Stimulated activated CD4-positive, alpha-beta T cell treated with anti-CD3 and anti-CD28 coated beads, TNF-alpha, amount 100 ng/mL, for 1 hour (primary cell): ENCODE measurements at places on chromosomes 1 and 21.
A peak's percentile ranks its signal among the peaks of the same experiment; 100 is the strongest.

- DNase-seq, result no peak
Observed at GRCh38 chr1:155018617-155019348, 14.8 kb downstream of the DCST2 start.

- DNase-seq, result no peak
Observed at GRCh38 chr1:42844592-42845140, 1.7 kb upstream of the ZNF691 start.

DNA sequence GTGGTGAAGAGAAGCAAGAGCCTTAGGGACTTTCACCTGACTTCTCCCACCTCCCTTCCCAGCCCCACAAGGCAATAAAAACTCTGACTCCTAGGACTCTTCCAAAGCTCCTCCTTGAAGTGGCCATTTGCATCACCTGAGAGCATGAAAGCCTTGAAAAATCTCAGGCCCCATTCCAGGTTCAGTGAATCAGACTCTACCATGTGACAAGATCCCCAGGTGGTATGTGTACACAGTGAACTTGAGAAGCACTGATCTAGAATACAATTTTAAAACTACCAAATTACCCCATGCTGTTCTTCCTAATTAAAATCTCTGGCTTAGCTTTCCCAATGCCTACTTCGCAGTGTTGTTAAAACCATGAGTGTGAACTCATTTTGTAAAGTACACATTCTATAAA, 195.1 kb upstream of the SAMSN1 start:
- no peak for DNase-seq

DNA sequence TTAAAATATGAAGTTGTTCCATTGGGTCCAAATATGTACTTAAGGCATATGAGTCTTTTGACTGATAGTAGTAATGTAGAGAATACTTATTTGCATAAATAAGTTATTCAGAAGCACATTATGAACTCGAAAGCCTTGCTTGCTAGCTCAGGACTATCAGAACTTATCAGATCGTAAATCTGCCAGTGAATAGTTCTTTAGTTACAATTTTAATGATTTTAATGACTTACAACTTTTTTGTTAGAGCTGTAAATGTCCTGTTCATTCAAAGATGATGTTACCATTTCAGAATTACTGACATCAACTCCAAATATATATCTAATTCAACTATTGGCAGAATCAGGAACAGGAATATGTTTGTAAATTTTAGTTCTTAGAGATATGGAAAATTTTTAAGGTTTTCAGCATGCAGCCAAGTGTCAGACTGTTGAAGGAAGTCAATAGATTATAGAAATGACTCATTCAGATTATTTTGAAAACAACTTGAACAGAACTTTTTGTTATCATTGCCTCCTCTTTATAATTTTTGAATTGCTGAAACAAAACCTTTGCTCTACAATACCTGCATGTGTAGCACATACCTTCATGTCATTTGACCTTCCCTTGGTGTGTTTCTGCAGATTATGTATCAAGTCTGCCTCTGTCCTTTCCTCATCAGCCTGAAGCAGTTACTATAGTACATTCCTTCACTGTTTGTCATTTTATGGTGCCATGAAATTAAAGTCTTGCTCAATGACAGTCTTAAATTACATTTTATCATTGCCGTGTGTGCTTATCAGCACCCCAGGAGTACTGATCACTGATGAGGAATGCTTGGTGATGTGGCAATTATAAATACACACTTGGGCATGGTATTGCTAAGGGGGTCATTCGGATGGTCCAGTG, 44.9 kb downstream of the LRRC8D start:
- no peak for DNase-seq

GRCh38 chr1:109509176-109510134, at the start of gene AMIGO1:
TSS of gene AMIGO1 (minus strand) at chr1:109509727. CDS start at chr1:109508912, 815 bp downstream.
- no peak for DNase-seq

- DNase-seq, result no peak
Observed at GRCh38 chr21:42937960-42938605, 12.7 kb upstream of the ERVH48-1 start.

DNA sequence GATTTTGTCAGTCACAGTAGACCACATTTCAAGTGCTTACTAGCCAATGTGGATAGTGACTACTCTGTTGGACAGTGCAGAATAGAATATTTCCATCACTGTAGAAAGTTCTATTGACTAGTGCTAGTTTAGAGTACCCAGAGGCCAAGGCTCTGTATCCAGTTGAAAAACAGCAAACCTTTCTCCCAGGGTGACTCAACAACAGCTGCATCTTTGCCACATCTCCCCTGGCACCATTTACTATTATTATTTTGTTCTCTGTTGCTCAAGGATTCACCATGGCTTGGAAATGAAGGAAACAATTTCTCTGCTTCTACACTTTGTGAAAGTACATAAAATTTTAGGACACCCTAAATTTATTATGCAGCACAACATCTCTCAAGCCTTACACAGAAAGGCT, 85.3 kb upstream of the WDR26 start:
- no peak for DNase-seq

DNA sequence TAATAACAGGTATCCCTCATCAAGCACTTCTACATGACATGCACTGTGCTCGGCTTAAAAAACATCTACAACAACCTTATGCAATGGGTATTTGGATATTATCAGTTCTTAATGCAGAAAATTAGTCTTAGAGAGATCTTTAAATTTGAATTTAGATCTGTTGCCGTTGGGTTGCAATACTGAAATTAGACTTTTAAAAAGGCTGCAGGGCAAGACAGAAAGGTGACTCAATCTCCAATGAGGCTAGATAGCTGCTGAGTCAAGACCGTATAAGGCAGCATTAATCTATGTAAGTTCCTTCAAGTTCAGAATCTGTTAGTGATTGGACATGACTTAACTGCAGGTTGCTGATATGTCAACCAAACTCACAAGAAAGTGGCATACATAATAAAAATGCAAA, 37.3 kb downstream of the OLFM3 start:
- no peak for DNase-seq

DNA sequence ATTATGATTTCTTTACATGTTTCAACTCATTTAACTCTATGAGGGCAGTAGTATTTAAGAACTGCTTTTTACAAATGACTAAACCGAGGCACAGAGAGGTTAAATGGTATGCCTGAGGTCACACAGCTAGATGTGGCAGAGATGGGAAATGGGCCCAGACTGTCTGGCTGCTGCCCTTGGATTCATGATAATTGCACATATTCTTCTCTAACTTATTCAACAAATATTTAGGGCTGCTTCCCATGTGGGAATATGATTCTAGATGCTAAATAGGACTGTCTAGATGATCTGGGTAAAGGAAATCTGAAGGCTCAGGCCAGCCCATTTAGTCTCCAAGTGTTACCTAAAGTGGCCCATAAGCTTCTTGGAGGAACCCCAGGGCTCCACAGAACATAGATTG, 26.2 kb downstream of the C8A start:
- DNase-seq, result no peak

- DNase-seq, result no peak
Observed at GRCh38 chr1:154682254-154682653, 74.3 kb upstream of the ADAR start.

GRCh38 chr21:42974832-42975820, 764 bp downstream of the PKNOX1 start:
- no peak for DNase-seq

- no peak for DNase-seq
Observed at GRCh38 chr1:15005116-15005515, 148.4 kb upstream of the TMEM51 start.

- DNase-seq, result no peak
Observed at GRCh38 chr1:213269829-213270228, 218.8 kb downstream of the RPS6KC1 start.

DNA sequence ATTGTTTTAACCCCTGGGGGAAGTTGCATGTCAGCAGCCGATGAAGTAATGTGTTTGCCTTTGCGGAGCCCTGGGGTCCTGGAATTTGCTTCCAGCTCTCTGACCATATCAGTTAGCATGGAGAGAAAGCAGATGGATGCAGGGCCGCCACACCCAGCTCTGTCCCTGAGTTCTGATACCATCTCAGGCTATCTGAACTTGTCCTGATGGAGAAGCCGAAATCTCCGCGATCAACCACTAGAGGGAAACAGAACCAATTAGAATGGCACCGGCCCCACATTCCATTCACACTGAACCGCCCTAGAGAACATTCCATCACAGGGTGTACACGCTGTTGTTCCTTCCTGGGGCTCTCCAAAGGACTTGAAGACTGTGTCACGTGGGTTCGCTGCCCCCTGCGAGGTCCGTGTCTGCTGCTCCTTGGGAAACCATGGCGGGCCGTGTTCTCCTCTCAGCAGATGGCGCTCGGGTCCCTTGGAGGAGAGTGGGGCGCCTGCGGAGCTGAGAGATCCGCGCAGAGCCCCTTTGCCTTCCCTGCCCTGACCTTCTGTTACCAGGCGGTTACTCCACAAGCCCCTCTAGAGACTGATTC, 75.4 kb downstream of the ABCA4 start:
- peak; percentile 19 for DNase-seq

DNA sequence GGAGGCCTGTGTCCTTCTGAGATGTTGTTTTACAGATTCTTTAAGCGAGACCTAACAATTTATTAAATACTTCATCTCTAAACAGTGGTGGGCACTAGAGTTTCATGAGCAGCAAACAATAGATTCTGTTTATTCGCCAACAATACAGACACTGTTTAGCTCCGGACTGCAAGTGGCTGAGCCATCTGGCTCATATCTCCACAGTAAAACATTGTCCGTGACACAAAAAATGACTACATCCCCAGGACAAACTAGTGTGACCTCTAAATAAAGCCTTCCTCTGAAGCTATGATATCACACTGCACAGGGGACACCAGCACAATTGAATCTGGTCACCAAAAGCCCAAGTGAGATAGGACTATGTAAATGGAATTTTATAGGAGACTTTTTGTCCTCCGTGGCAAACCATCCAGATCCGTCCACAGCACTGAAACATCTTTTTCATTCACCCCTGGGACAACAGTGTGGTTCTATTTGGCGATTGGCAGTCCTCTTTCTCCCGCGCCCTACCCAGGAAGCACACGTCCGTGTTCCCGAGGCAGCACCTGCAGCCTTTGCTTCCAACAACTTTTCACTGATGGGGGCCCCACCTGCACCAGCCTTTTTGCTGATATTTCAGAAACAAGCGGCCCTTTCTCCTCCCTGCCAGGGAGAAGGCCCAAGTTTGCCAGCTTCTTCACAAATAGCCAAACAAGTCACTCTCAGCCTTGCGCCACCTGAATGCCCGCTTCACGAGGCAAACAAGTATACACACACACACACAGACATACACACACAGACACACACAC, 47.4 kb downstream of the OLIG1 start:
- DNase-seq, result no peak

DNA sequence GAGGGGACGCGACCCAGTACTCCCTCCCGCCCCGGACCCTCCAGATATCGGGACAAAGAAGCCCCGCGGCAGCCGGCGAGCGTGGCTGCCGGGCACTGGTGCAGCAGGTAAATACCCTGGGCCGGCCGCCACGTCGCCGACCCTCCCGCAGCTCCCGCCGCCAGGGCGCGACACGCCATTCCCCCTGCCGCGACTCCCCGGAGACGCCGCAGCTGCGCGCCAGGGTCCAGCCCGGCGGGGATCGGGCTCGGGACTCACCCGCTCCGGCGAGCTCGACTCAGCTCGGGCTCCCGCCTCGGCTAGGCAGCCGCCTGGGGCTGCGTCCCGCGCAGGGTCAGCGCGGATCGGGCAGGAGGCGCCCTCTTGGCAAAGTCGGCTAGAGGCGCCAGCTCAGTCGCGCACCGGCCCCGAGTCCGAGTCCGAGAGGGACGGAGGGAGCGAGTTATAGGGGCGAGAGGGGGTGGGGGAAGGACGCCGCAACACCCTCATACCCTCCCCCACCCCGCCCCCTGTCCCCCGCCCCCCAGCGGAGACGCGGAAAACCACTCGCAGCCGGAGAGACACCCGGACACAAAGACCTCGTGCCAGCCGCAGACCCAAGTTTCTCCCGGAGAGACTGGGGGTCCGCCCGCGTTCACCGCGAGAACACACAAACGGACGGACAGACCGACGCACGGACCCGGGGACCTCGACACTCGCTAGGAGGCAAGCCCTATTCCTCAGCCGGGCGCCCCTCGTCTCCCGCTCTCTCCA, 985 bp downstream of the SYT6 start:
- DNase-seq, result no peak

- no peak for DNase-seq
Observed at GRCh38 chr1:167249702-167250101, 29.0 kb downstream of the POU2F1 start.

GRCh38 chr21:29854795-29855194, 85.0 kb downstream of the GRIK1 start:
- DNase-seq, result no peak

DNA sequence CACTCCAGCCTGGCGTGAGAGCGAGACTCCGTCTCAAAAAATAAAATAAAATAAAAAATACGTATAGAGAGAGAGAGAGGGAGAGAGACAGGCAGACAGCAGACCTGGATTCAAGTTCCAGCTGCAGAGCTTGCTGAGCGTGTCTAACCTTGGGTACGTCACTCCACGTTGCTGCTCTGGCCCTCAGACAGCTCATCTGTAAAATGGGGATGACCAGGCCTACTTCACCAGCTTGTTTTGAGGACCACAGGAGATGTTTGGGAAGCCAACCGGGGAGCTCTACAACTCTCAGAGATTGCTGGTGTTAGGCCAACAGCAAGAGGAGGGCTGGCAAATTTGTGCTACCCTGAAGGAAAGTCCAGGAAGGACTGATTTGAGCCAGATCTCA, 499 bp upstream of the TRAF5 start:
- DNase-seq, result no peak

DNA sequence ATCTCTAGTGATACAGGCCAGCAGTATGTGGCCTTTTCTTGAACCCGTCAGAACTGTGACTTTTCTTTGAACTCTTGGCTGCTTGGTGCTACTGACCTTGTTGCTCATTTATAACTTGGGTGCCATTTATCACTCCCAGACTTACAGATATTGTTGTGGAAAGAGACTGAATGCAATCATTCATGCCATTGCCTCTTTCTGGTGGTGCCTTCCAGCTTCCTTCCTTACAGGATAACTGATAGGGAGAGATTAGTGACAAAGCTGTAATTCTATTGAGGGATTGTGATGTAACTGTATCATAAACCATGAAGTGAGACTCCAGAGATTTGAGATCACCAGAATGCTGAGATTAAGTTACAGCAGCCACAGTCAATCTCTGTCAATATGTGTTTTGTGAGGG, 256.5 kb downstream of the USP25 start:
- no peak for DNase-seq

GRCh38 chr1:162475539-162476185, 22.0 kb upstream of the UHMK1 start:
- DNase-seq, result no peak

DNA sequence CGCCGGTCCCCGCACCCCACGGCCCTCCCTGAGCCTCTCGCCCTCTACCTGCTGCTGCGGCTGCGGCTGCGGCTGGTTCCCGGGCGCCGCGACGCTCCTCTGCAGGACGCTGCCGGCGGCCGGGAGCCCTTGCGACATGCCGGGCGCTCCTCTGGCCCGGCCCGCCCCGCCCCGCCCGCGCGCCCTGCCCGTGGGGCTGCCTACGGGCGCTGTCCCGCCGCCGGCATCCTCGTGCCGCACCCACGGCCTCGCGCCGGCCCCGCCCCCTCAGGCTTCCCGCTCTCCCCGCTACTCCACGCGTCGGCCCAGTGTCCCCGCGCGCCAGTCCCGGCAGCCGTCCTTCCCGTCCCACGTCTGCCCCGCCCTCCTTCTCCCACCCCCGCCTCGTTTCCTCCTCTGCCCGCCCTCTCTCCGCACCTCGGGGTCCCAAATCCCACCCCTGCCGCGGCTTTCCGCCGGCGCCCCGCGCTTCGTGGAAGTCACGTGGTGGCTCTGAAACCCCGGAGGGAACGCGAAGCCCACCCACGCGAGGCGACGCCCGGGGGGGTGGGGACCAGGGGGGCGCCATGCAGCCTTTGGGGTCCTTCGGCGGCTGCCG, at the start of gene BATF3:
Gene BATF3 (minus strand): TSS at position 216 of the 598 bp plus-strand sequence. CDS start 78 bp downstream, at position 138.
- no peak for DNase-seq

- no peak for DNase-seq
Observed at GRCh38 chr1:38186566-38186965, 140.0 kb upstream of the POU3F1 start.

- no peak for DNase-seq
Observed at GRCh38 chr1:182359645-182360044, 31.9 kb downstream of the GLUL start.
